Activated CD8-positive, alpha-beta memory T cell treated with anti-CD3 and anti-CD28 coated beads for 1 hour (primary cell): ENCODE measurements at places on chromosomes 13 and 19.

GRCh38 chr13:40983725-40984667 is 35.1 kb downstream of the ELF1 start:
- DNase-seq = no peak

DNA sequence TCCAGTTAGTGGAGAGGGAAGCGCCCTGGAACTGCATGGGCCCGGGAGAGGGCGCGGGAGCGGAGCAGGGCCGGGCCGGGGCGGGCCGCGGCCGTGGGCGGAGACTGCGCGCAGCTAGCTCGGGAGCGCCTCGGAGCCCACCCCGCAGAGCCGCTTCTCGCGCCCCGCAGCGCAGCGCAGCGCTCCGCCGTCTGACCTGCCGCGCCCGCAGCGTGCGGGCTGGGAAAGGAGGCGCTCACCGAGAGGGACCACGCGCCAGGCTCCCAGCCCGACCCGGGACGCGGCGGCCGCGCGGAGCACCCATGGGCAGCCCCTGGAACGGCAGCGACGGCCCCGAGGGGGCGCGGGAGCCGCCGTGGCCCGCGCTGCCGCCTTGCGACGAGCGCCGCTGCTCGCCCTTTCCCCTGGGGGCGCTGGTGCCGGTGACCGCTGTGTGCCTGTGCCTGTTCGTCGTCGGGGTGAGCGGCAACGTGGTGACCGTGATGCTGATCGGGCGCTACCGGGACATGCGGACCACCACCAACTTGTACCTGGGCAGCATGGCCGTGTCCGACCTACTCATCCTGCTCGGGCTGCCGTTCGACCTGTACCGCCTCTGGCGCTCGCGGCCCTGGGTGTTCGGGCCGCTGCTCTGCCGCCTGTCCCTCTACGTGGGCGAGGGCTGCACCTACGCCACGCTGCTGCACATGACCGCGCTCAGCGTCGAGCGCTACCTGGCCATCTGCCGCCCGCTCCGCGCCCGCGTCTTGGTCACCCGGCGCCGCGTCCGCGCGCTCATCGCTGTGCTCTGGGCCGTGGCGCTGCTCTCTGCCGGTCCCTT is at the start of gene MLNR:
TSS of gene MLNR (plus strand) at position 303 of the 820 bp plus-strand sequence. CDS start at position 303, 0 bp downstream.
- no peak for DNase-seq

- DNase-seq = no peak
These were observed 24.9 kb downstream of the SIGLEC7 start for GRCh38 chr19:51166846-51167490.

GRCh38 chr19:32682317-32682716 is 6.7 kb downstream of the RGS9BP start:
- DNase-seq = no peak
